Pancreas (tissue), 10 donors: ENCODE measurements at places on chromosomes 5 and 9. TPM values are rescaled to one million over a fixed set of nuclear protein-coding genes. Genes with fewer than 3 reads are reported as not detected.

GRCh38 chr9:69555802-69556201 is 116.4 kb downstream of the APBA1 start:
- DNase-seq: no peak

DNA sequence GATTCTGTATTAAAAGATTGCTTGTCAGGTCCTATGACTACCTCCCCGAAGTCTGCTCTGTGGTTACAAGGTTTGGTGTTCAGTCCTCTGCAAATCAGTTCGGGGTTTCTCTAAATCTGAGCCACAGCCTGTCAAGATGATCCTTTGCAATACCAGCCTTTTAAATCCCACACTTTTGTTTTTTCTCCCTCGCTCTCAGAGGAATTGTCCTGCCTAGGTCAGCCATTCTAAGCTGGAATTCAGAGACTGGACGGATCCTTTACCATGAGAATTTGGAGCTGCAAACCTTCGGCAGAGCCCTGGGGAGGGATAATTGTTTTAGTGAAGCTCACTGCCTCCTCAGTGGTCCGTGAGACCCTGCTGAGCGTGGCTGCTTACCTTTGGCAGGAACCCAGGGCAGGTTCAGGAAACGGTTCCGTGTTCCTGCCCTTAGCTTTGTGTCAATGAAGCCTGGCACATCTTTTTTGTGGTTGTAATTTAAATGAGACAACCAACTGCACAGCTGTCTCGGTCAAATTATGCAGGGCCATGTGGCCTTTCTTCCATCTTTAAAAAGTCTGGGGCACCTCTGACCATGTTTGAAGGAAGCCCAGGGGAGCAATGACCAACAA is 47.2 kb downstream of the EBF1 start:
- DNase-seq: no peak

Gene DEPDC1B
- 0.31 TPM for polyA plus RNA-seq

- no peak for DNase-seq
Observed at GRCh38 chr5:180613188-180613813, 22.0 kb upstream of the SCGB3A1 start.

DNA sequence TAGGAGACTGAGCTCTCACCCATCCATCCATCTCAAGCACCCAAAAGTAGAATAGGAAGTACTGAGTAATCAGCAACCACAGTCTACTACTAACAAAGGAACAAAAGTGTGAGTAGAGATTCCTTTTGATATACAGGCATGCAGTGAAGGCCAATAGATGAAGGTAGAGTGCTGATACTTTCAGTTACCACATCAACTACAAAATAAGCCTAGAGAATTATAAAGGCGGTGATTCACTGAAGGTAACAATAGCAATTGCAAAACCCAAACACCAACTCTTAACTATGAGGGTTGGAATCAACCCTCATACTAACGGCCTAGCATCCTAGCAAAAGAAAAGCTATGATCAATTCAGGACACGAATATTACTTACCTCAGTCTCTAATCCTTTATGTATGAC is 992.6 kb downstream of the DNAH5 start:
- DNase-seq: no peak

- no peak for DNase-seq
Observed at GRCh38 chr5:107806705-107807104, 136.0 kb upstream of the EFNA5 start.

GRCh38 chr9:124781967-124782660 is 5.2 kb downstream of the OLFML2A start:
- no peak for DNase-seq

Gene GRM6
- polyA plus RNA-seq: 0.02 TPM

Gene SLC6A3
- polyA plus RNA-seq: not detected

- no peak for DNase-seq
Observed at GRCh38 chr9:133155156-133155555, 8.6 kb downstream of the GBGT1 start.

Gene OLFM1
- polyA plus RNA-seq: 14.1 TPM

Gene FAM221B
- polyA plus RNA-seq: 0.11 TPM

GRCh38 chr5:113083481-113083880 is 106.9 kb downstream of the DCP2 start:
- no peak for DNase-seq

Gene PCDHB15
- polyA plus RNA-seq: 1.8 TPM

DNA sequence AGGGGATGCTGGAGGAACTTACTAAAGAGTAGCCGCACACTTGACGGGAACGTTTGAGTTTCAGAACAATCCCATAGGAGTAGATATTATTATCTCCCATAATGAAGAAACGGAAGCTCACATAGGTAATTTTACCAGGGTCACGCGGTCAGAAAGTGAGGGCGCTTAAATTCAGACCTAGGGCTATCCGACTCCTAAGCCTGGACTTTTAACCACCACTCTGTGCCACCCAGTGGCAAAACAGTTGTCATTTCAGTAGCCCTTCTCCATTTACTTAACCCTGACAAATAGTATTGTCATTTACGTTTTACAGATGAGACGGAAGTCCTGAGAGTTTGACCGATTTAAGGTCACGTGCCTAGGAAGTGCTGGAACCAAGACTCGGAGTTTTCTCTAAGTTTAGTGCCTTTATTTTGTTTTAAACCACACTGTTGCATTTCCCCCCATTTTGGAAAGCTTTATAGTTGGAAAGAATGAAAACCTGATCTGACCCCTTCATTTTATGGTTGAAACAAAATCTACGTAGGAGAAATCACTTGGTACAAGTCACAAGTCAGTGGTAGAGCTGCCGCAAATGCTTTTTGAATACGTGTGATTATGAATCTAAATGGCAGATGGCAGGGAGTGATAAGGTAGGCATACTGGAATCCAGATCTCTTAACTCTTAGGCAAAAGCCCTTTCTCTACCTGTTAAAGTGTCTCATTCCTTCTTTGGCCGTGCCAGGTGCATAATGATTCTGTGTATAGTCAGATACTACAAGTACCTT is 650 bp downstream of the MRRF start:
- no peak for DNase-seq

GRCh38 chr5:144368556-144368955 is 197.9 kb downstream of the KCTD16 start:
- DNase-seq: no peak

GRCh38 chr5:4674166-4674565 is 466.0 kb upstream of the ADAMTS16 start:
- DNase-seq: no peak

Gene F2RL2
- polyA plus RNA-seq: 0.04 TPM

GRCh38 chr5:116340799-116341198 is 233.8 kb downstream of the SEMA6A start:
- DNase-seq: no peak

DNA sequence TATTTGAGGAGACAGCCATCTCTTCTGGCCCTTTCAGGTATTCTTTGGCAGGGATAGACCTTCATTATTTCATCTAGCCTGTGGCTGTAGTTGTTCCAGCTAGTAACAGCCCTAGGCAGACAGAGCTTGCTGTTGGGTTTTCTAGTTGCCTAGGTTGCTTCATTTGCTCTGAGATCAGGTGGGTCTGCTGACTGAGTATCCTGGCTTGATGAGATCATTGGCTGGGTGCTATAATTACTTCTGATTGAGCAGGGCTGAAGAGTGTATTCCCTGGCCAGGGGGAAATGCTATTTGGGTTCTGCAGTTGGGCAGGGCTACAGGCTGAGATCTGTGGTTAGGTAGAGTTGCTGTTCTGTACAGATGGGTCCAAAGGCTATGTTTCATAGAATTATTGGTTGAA is 456.1 kb downstream of the PSAT1 start:
- no peak for DNase-seq

DNA sequence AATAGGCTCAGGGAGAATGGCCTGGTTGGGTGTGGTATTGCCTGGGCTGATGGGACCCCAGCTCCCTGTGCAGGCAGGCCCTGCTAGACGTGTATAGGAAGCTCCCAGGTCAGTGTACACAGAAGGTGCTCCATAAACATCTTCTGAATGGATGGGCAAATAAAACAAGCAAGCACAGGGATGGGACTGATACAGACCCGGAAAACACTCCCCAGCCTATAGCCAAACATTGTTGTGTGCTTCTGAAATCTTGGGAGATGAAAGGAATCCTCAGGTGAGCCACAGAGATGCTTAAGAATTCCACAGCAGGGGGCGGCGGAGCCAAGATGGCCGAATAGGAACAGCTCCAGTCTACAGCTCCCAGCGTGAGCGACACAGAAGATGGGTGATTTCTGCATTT is 151.8 kb downstream of the ENTREP1 start:
- no peak for DNase-seq

Gene CTXN3
- not detected for polyA plus RNA-seq

Gene SPATA31C1
- not detected for polyA plus RNA-seq

DNA sequence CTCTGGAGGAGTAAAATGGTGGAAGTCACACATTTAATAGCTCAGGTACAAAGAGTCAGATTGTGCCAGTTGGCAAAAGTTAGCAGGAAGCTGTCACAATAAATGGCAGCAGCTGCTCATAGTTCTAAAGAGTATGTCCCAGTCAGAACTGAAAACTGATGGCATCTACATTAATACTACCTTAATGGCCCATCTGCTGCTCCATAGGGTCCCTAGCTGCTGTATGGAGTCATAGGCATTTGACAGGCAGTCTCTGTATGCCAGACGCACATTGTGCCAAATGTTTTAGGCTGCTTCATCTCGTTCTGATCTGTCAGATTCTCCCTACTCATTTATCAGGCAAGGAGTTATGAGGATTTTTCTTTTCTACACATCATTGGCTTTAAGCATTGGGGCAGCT is 515.8 kb upstream of the ARRDC3 start:
- DNase-seq: no peak

Gene PCDHGA6
- polyA plus RNA-seq: 1.1 TPM

DNA sequence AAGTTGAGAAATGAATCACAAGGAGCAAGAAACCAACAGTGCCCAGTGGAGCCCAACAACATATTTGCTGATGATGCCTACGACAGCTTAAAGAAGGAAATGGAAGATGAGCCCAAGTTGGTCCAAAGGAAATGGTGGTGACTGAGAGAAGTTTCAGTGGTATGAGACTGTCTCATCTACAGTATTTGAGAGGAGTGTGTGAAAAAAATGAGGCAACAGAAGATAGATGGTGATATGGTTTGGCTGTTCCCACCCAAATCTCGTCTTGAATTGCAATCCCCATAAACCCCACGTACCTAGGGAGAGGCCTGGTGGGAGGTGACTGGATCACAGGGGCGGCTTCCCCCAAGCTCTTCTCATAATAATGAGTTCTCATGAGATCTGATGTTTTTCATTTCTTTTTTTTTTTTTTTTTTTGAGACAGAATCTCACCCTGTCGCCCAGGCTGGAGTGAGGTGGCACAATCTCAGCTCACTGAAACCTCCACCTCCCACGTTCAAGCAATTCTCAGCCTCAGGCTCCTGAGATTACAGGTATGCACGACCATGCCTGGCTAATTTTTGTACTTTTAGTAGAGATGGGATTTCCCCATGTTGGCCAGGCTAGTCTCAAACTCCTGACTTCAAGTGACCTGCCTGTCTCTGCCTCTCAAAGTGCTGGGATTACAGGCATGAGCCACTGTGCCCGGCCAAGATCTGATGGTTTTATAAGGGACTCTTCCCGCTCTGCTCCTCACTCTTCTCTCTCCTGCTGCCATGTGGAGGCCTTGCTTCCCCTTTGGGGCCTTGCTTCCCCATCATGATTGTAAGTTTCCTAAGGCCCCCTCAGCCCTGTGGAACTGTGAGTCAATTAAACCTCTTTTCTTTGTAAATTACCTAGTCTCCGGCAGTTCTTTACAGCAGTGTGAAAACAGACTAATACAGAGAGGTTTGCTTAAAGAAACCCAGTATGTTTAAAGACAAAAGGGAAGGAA is 30.2 kb downstream of the EFCAB9 start:
- no peak for DNase-seq

Gene LECT2
- polyA plus RNA-seq: not detected

- no peak for DNase-seq
Observed at GRCh38 chr5:160044967-160045366, 36.0 kb downstream of the TTC1 start.

GRCh38 chr9:81989700-81990099 is 1.1 kb downstream of the SPATA31D1 start:
- DNase-seq: no peak

- no peak for DNase-seq
Observed at GRCh38 chr5:175216991-175217390, 227.0 kb downstream of the DRD1 start.

DNA sequence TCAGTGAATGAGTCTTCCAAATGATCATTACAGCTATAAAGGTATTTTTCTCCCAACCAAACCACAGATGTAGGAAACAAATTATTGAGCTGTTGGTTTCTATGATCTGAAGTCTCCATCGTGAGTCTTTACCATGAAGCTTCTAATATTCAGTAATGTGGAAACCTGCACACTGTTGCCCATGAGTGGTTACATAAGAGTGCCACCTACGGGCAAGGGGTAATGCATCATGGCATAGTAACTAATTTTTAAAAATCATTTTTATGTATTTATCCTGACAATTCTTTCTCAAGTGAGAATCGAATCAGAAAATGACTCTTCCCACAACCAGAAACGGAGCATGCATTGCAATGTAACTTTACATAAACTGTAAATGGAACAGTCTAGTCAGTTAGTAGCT is 282.5 kb upstream of the SMARCA2 start:
- no peak for DNase-seq

Gene WNK2
- 121 TPM for polyA plus RNA-seq

Gene CLIC3
- 1.3 TPM for polyA plus RNA-seq

- no peak for DNase-seq
Observed at GRCh38 chr5:152364899-152365298, 40.2 kb downstream of the NMUR2 start.

Gene TMEM215
- not detected for polyA plus RNA-seq

DNA sequence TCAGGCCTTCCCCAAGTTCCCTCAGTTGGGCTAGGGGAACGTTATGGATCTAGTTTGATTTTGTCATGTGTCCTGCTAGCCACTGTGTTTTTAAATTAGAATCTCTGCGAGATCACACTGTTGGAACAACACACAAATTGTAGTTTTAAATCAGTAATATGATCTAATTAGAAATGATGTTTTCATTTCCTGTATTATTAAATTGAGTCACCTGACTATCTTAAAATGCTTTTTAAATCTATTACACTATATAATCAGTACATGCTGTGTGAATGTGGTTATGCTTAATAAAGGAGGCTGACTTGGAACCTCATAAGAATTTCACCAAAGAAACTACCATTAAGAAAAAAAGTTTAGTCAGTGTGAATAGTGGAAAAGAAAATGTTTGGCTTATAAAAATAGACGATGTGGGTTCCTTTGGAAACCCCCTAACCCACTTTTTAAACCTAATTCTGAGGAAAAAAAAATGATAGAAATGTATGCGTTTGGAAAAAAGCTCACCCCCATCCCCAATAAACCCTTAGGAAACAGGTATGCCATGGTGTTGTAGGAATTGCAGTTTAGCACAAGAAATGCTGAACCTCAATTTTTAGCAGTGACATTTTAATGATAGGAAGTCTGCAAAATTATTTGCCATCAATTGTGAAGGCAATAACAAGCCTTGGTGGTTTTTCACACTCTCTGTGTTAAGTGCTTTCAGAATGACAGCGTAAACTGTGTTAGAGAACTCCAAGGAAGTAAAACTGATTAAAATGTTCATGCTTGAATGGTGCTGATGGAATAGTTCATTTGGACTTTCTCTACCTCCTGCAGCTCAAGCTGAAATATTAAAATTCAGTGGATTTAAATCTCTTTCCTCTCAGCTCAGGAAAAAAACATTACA is 59.0 kb downstream of the TLE4 start:
- no peak for DNase-seq

DNA sequence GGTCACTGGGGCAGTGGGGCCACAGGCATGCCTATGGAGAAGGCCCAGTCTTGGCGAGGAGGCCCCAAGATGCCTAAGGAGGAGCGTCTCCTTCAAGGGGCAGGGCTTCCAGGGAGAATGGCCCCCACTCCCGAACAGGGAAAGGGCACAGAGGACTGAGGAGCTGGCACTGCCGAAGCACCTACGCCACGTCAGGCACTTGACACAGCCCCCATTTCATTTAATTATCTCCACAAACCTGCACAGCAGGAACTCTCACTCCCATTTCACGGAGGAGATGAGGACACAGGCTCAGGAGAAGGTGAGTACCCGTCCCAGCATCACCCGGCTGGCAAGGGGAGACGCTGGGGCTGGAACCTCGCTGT is 26.0 kb downstream of the EGR1 start:
- no peak for DNase-seq
